Gastroesophageal sphincter (tissue), 4 donors: ENCODE measurements at places on chromosomes 4 and X. TPM values are rescaled to one million over a fixed set of nuclear protein-coding genes. Genes with fewer than 3 reads are reported as not detected.

DNA sequence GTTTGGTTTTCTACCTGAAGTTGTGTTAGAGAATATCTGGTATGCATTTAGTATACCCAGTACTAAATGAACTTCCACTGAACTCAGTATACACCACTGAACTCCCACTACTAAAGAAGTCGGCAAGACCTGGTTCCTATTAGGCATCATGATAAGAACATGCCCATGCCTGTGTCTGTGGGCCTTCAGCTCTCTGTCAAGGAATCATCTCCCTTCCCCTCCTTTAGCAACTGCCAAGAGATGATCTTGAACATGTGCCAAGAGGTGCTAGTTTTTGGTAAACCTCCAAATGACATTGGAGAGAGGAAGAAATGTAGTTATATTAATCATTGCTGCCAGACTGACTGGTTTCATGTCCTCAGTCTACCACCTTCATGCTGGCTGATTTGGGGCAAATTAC, 113.2 kb downstream of the ATP10D start:
- no peak for ATAC-seq

- no peak for ATAC-seq
Measured at GRCh38 chr4:112075129-112075753, 70.0 kb upstream of the FAM241A start.

- ATAC-seq, result no peak
Measured at GRCh38 chr4:628311-628741, 3.0 kb downstream of the PDE6B start.

Gene CT55
- total RNA-seq, result not detected
